ENCODE measurements at places on chromosomes 11 and 22.

GRCh38 chr11:103920449-103920848 lies 116.0 kb upstream of the DDI1 start:
- H3K27ac ChIP-seq, result no peak overlapping the region
- no peaks in the 10 kb centered on the region for H3K27me3 ChIP-seq
- no peaks in the 10 kb centered on the region for H3K4me1 ChIP-seq

DNA sequence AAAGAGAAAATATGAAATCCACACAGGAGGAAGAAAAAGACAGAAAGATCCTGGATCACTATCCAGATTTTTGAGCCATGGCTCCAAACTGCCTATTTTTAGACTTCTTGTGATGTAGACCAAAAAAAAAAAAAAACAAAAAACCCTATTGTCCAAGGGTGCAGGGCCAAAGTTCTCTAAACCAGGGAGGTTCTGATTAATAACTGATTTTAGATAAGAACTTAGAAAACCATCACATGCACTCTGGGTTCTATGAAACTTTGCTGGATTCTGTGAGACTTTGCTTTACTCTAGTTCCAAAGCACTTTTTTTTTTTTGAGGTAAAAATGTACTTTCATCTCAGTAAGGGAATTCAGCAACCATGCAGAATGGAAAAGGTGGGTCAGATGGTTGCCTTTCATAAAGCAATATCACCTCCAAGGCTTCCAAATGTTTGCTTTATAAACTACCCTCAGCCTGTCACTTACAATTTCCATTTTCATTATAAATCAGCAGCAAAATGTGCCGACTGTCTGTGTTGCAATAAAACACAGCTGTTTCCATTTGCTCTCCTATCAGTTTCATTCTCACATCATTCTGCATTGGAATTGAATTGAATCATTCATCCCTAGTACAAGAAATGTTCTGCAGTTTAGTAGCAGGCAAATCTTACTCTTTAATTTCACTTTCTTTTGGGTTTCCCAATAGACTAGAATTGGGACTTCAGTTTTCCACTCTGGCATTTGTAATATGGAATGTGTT lies 1584.3 kb upstream of the RAG2 start:
- H3K27me3 ChIP-seq, result no peaks in the 10 kb centered on the region
- no peak overlapping the region for H3K27ac ChIP-seq
- H3K36me3 ChIP-seq, result no peaks in the 10 kb centered on the region
- no peak overlapping the region for H3K4me3 ChIP-seq
- H3K4me1 ChIP-seq, result no peaks in the 10 kb centered on the region

GRCh38 chr11:48210052-48210451 lies 6.6 kb upstream of the OR4B1 start:
- peaks cover 7% of the 10 kb centered on the region for H3K27me3 ChIP-seq
- H3K4me3 ChIP-seq, result no peak overlapping the region
- H3K36me3 ChIP-seq, result peaks cover 8% of the 10 kb centered on the region
- no peaks in the 10 kb centered on the region for H3K4me1 ChIP-seq
- no peak for DNase-seq

GRCh38 chr11:46247659-46248058 lies 29.8 kb upstream of the CREB3L1 start:
- H3K36me3 ChIP-seq, result peaks cover 5% of the 10 kb centered on the region
- peak; percentile 47 for DNase-seq
- peaks cover 5% of the 10 kb centered on the region for H3K4me1 ChIP-seq
- peaks cover 9% of the 10 kb centered on the region for H3K27me3 ChIP-seq
- no peak overlapping the region for H3K4me3 ChIP-seq
- no peak overlapping the region for H3K27ac ChIP-seq

- no peak for DNase-seq
- peaks cover 13% of the 10 kb centered on the region for H3K4me1 ChIP-seq
- no peak overlapping the region for H3K4me3 ChIP-seq
- H3K27ac ChIP-seq, result no peak overlapping the region
Measured at GRCh38 chr11:62398011-62398994, 20.5 kb upstream of the SCGB1A1 start.

DNA sequence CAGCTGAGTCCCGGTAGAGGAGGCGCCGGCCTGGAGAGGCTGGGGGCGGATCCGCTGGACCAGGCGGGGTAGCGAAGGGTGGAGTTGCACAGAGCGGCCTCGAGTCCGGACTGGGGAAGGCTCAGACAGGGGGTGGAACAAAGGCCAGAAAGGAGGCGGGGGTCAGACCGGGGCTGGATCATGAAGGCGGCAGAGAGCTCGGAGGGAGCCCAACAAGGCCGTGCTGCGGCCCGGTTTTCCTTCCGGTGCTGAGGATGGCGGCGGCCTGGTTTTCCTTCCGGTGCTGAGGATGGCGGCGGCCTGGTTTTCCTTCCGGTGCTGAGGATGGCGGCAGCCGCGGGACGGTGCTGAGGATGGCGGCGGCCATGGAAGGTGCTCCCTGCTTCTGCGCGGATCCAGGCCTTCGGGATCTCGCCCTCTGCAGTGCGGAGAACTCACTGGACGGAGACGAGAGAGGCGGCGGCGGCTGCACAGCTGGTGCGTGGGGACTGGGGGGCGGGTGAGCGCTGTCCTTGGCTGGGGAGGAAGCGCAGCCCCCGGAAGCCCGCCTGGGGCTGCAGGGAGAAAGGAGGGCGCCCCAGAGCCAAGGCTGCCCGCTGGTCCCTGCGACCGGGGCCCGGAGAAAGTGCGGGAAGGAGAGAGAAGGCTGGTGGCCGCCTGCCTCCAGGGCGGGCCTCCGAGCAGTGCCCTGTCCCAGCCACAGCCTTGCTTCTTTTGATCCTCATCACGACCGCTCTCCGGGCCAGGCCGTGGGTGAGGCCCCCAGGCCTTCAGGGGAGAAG lies 350.4 kb upstream of the B3GAT1 start:
- no peak overlapping the region for H3K27ac ChIP-seq
- H3K4me1 ChIP-seq, result no peaks in the 10 kb centered on the region
- H3K4me3 ChIP-seq, result peak overlapping the region; percentile 21
- peaks cover 8% of the 10 kb centered on the region for H3K36me3 ChIP-seq
- H3K27me3 ChIP-seq, result peaks cover 2% of the 10 kb centered on the region
- peak; percentile 15 for DNase-seq

GRCh38 chr11:68373189-68373814 lies 60.9 kb downstream of the LRP5 start:
- no peak for DNase-seq
- peaks cover 26% of the 10 kb centered on the region for H3K4me1 ChIP-seq
- H3K4me3 ChIP-seq, result no peak overlapping the region
- H3K27ac ChIP-seq, result no peak overlapping the region
- H3K36me3 ChIP-seq, result peaks cover 26% of the 10 kb centered on the region
- H3K27me3 ChIP-seq, result peaks cover 17% of the 10 kb centered on the region

DNA sequence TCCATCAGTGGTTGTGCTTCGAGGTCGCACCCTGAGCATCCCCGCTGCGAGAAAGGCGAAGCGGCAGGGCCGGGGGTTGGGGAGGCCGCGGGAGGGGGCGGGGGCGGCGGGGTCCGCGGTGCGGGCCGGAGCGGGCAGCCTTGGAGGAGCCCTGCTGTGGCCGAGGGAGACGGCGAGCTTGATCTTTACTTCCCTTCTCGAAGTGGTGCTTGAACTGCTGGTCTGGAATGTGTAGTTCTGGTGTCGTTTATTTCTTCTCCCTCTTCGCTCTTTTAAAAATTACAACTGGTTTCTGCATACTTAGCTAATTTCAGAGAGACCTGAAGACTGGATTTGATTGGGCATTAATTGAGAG lies 1.1 kb downstream of the APLP2 start:
- peak overlapping the region; percentile 32 for H3K27ac ChIP-seq
- H3K4me1 ChIP-seq, result peaks cover 30% of the 10 kb centered on the region
- peaks cover 14% of the 10 kb centered on the region for H3K36me3 ChIP-seq
- peak; percentile 36 for DNase-seq

GRCh38 chr11:68691402-68691784 lies 7.0 kb downstream of the GAL start:
- H3K36me3 ChIP-seq, result no peaks in the 10 kb centered on the region
- H3K4me3 ChIP-seq, result no peak overlapping the region
- H3K4me1 ChIP-seq, result no peaks in the 10 kb centered on the region
- peaks cover 10% of the 10 kb centered on the region for H3K27me3 ChIP-seq
- H3K27ac ChIP-seq, result no peak overlapping the region

GRCh38 chr11:44711113-44711786 lies 15.5 kb upstream of the TSPAN18 start:
- no peak overlapping the region for H3K27ac ChIP-seq
- peaks cover 4% of the 10 kb centered on the region for H3K27me3 ChIP-seq

DNA sequence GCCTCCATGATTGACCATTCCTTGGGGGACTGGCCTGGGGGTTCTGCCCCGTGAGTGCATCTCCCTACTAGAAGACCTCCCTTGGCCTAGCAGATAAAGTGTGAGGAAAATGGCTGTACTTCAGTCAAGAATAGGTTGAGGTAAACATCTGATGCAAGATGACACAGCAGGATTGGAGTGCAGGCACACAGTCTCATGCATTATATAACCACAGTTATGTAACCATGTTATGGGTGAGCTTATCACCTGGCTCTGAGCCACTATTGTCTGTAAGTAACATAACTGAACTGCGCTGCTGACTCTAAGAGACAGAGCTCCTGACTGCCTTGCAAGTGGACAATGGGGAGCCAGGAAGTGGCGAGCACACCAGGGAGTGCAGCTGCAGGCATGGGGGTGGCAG lies 378.7 kb upstream of the ANO5 start:
- peaks cover 2% of the 10 kb centered on the region for H3K4me1 ChIP-seq
- no peak overlapping the region for H3K27ac ChIP-seq
- H3K27me3 ChIP-seq, result no peaks in the 10 kb centered on the region
- H3K36me3 ChIP-seq, result no peaks in the 10 kb centered on the region
- H3K4me3 ChIP-seq, result no peak overlapping the region

GRCh38 chr11:45238724-45239123 lies 47.4 kb downstream of the SYT13 start:
- no peaks in the 10 kb centered on the region for H3K36me3 ChIP-seq
- no peak for DNase-seq
- peaks cover 9% of the 10 kb centered on the region for H3K27me3 ChIP-seq
- H3K4me3 ChIP-seq, result no peak overlapping the region
- no peak overlapping the region for H3K27ac ChIP-seq

GRCh38 chr22:21632237-21632895 lies at the start of gene CCDC116:
Gene CCDC116 (plus strand): TSS chr22:21632760. CDS start chr22:21633182, 422 bp downstream.
- peaks cover 7% of the 10 kb centered on the region for H3K36me3 ChIP-seq
- no peaks in the 10 kb centered on the region for H3K4me1 ChIP-seq
- H3K27me3 ChIP-seq, result peaks cover 5% of the 10 kb centered on the region

- H3K36me3 ChIP-seq, result peaks cover 16% of the 10 kb centered on the region
- no peak overlapping the region for H3K27ac ChIP-seq
- peaks cover 9% of the 10 kb centered on the region for H3K4me1 ChIP-seq
- H3K27me3 ChIP-seq, result peaks cover 5% of the 10 kb centered on the region
- H3K4me3 ChIP-seq, result no peak overlapping the region
- DNase-seq, result no peak
Measured at GRCh38 chr11:32888805-32889204, 3.8 kb upstream of the QSER1 start.

DNA sequence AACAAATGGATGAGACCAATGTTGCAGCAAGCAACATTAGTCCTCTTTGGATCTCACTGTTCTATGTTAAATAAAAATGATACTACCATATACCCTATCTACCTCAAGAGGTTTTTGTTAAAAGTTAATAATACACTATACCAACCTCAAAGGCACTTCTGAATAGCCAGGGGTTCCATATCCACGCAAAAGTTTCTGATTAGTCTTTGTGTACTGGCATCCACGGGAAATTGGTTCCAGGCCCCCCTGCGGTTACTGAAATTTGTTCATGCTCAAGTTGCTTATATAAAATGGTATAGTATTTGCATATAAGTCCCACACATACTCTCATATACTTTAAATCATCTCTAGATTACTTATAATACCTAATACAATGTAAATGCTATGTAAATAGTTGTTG lies 585.7 kb downstream of the INSC start:
- H3K36me3 ChIP-seq, result no peaks in the 10 kb centered on the region
- peaks cover 8% of the 10 kb centered on the region for H3K4me1 ChIP-seq
- no peak for DNase-seq
- H3K4me3 ChIP-seq, result no peak overlapping the region
- no peak overlapping the region for H3K27ac ChIP-seq
- H3K27me3 ChIP-seq, result peaks cover 1% of the 10 kb centered on the region

DNA sequence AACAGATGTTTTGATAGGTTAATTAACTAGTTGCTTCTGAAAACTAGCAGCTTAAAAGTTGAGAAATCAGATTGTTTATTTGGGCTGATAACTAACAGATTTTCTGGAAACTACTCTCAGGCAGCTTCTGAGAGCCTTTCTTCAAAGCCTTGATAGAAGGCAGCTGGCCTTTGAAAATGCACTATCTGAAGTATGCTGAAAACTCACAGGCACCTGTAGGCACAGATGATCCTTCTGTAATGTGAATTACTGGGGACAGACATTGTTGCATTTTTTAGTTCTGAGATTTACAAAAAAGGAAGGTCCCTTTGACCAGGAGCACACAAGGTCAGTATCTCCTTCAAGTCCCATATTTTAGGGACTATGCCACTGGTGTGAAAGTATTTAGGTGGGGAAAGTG lies 460.8 kb upstream of the CNTN5 start:
- no peaks in the 10 kb centered on the region for H3K27me3 ChIP-seq
- H3K27ac ChIP-seq, result no peak overlapping the region
- DNase-seq, result no peak
- H3K36me3 ChIP-seq, result no peaks in the 10 kb centered on the region

DNA sequence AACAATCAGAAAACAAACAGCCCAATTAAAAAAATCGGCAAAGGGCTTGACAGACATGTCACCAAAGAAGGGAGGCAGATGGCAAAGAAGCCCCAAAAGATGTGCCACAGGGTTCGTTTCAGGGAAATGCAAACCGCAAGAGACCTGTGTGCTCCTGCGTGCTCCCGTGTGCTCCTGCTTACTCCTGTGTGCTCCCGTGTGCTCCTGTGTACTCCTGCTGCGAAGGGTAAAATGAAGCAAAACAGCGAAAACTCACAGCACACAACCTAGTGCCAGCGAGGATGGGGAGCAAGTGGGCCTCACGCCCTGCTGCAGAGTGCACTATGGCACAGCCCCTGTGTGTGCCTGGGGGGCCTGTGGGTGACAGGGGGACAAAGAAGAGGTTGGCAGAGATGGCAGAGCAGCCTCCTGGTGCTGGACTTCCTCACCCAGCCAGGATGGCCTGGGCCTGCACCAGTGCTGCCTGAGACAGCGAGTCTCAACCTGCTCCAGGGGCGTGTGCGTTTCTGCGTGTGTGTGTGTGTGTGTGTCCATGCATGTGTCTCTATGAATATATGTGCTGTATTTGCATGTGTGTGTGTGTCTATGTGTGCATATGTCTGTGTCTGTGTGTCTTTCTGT lies 14.0 kb downstream of the ASCL2 start:
- peak overlapping the region; percentile 32 for H3K27ac ChIP-seq
- no peak overlapping the region for H3K4me3 ChIP-seq
- peaks cover 8% of the 10 kb centered on the region for H3K27me3 ChIP-seq
- no peak for DNase-seq

GRCh38 chr11:44949160-44950030 lies 1.3 kb downstream of the TP53I11 start:
- H3K27ac ChIP-seq, result no peak overlapping the region
- H3K4me1 ChIP-seq, result peaks cover 33% of the 10 kb centered on the region
- H3K27me3 ChIP-seq, result peaks cover 15% of the 10 kb centered on the region
- H3K4me3 ChIP-seq, result peak overlapping the region; percentile 91
- peaks cover 4% of the 10 kb centered on the region for H3K36me3 ChIP-seq

- H3K4me1 ChIP-seq, result peaks cover 3% of the 10 kb centered on the region
- H3K27ac ChIP-seq, result no peak overlapping the region
- DNase-seq, result no peak
- peaks cover 5% of the 10 kb centered on the region for H3K36me3 ChIP-seq
- H3K4me3 ChIP-seq, result no peak overlapping the region
- H3K27me3 ChIP-seq, result peaks cover 6% of the 10 kb centered on the region
Measured at GRCh38 chr11:46249103-46249937, 28.1 kb upstream of the CREB3L1 start.

- peaks cover 12% of the 10 kb centered on the region for H3K27me3 ChIP-seq
- DNase-seq, result no peak
- peaks cover 2% of the 10 kb centered on the region for H3K4me1 ChIP-seq
- H3K27ac ChIP-seq, result no peak overlapping the region
- peaks cover 10% of the 10 kb centered on the region for H3K36me3 ChIP-seq
- no peak overlapping the region for H3K4me3 ChIP-seq
Measured at GRCh38 chr22:20424932-20425565, 12.6 kb downstream of the SCARF2 start.
